AG04450 (cell line): ENCODE measurements at places on chromosomes 12 and 14.

- DNase-seq, result no peak
These were observed 154.2 kb upstream of the MYL2 start for GRCh38 chr12:111074559-111074958.

- no peak for DNase-seq
These were observed 703 bp downstream of the TMED10 start for GRCh38 chr14:75175677-75176141.

DNA sequence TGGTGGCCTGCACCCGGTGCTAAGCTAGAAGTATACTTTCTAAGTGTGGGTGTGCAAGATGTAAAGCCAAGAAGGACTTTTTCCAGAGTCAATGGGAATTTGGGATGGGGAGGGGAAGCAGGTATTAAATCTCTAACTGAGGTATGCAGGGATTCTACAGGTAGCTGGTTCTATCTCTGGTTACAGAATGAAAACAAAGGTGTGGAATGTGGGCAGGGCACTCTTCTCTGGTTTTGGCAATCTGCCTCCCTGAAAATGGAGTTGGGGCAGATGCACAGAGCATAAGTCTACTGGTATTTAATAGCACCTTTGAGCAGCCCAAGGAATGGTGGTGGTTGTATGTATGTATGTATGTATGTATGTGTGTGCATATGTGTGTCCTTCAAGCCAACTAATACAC lies 66.7 kb upstream of the PPP1R12A start:
- no peak for DNase-seq

DNA sequence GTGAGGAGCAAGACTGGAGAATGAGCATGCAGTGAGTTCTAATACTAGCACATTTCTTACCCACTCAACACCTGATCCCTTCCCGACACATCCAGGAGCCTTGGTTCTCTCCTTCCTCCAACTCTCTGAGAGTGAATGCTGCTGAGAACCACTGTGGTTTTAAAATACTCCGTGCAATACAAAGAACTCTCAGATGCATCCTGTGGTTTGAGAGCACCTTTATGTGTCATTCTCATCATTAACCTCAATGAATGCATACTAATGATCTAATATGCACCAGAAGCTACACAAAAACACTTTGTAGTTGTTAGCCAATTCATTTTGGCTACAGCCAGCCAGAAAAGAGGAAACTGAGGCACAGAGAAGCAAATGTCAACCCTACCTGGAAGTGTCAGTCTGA lies 87.6 kb downstream of the GALNT8 start:
- no peak for DNase-seq

DNA sequence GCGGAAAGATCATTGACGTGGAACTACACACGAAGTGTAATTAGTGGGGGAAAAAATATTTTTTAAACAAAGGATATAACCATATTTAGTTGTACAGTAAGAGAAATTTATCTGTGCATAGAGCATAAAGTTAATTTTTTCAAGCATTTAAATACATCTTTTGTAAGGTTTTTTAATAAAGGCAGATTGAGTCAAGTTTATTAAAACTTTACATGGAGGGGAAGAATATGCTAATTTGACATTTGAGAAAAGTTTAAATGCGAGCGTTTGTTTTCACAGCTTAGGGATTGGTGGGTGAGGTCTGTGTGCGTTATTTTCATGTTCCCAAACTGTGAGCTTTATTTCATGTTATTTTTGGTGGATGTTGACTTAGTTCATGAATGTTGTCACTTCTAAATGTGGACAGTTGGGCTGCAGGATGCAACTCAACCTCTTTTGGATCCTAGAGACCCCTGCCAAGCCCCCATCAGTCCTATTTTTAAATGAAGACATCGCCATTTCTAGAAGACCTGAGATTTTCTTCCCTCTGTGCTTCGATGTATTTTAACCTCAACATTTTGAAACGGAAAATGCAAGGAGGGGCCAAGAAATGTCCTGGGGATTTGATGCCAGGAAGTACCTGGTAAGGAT lies 32.3 kb downstream of the BRI3BP start:
- DNase-seq, result no peak

DNA sequence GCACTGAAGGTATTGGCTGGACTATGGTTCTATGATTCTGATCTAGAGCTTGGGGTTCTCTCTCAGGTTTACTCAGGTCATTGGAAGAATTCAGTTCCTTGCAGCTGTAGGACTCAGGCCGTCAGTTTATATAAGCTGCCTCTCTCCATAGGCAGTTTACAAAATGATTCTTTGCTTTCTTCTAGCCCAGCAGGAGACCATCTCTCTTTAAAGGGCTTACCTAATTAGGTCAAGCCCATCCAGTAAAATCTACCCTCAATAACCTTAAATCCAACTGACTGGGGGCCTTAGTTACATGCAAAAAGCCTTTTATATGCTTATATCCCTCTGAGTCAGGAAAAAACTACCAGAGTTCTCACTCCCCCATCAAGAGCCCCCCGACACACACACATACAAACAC lies 80.5 kb upstream of the GARIN6 start:
- DNase-seq, result no peak

GRCh38 chr12:109573914-109574244 lies 285 bp downstream of the MVK start:
- DNase-seq, result no peak

- no peak for DNase-seq
These were observed 1182.7 kb downstream of the AACS start for GRCh38 chr12:126247936-126248335.

DNA sequence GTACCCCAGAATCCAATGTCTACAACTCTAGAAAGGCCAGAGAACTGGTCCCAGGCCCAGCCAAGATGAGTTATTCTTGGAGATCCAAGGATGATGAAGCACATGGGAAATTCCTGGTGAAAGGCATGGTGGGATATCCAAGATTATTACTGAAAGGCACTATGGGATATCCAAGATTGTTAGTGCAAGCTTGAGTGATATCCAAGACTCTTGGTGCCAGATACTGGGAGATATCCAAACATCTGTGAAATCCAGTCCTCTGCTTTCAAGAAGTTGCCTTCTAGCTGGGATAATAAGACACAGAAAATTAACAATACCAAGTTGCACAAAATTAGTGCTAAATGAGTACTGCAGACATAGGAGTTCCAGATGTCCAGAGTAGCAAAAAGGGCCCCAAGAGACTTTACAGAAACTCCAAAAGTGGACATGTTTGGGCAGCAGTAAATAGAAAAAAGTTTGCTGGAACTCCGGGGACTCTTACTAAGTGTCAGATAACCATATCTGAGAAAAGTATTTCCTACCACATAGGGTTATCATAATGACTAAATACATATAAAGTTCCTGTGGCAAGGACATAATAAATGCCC lies 34.6 kb downstream of the PHLDA1 start:
- no peak for DNase-seq

DNA sequence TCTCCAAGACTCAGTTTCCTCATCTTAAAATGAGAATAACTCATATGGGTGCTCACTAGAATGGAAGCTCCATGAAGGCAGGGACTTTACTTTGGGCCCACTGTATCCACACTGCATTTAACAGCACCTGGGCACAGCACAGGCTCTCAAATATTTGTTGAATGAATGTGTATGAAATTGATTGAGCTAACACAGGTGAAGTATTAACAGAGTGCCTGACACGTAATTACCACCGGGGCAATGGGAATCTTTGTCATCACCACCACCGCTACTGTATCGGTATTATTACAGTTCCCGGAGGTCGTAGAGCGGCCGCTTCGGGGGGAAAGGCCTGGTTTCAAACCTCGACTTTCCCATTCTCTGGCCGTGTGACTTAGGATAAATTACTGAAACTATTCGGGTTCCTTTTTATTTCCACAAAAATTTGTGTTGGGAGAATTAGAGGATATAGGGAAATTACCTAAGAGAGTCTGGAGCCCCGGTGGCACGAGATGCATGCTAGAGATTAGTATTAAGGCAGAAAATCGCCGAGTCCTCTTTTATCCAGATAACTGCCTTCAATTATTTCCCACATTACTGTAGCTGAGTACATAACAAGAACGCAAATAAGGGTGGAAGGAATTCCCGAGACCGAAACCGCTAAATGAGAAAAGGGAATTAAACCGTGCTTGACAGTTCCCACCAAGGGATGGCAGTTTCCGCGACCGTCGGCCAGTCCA lies 1.0 kb upstream of the RIC8B start:
- DNase-seq, result no peak

DNA sequence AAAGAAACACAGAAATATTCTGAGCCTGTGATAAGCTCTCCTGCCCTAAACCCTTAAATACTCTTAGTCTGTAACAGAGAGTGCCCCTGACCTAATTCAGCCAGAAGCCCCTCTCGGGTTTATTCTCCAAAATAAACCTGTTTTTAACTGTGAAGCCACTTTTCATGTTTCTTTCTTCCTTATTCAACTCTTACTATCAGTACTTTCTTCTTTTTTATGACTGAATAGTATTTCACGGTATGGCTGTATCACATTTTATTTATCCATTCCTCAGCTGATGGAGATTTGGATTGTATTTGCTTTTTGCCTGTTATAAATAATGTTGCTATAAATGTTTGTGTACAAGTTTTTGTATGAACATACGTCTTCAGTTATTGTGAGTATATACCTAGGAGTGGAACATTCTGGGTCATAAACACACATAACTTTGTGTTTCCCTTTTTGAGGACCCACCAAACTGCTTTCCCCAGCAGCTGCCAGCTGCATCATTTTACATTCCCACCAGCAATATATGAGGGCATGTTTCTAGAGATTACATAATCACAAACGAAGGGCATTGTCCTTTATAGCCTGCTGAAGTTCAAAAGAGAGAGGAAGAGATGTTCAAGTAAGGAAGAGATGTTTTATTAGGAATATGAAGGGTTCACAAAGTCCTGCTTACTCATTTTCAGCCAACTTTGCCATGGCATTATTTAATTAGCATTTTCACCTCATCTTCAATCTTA lies 199.4 kb upstream of the NUDT4 start:
- DNase-seq, result no peak

- no peak for DNase-seq
These were observed 238.5 kb downstream of the CACNA1C start for GRCh38 chr12:2291182-2291832.

GRCh38 chr14:81465507-81466228 lies 65.5 kb upstream of the STON2 start:
- no peak for DNase-seq

GRCh38 chr14:88901189-88901588 lies 76.7 kb downstream of the TTC8 start:
- DNase-seq, result no peak

DNA sequence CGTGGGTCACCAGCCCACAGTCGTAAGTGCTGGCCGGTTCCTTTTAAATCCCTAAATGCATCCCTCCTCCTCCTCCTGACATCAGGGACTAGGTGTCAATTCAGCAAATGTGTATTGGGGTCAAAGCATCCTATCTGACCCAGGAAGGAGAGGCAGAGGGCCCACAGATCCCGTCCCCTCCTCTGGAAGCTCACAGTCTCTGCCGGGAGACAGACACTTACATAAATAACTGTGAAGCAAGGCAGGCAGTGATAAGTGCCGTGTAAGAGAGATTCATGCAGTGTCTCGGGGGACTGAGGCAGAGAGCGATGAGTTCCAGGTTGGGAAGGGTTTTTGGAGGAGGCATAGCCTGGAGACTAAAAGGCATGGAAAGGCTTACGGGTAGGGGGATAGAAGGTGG lies 44.1 kb downstream of the HRK start:
- no peak for DNase-seq

DNA sequence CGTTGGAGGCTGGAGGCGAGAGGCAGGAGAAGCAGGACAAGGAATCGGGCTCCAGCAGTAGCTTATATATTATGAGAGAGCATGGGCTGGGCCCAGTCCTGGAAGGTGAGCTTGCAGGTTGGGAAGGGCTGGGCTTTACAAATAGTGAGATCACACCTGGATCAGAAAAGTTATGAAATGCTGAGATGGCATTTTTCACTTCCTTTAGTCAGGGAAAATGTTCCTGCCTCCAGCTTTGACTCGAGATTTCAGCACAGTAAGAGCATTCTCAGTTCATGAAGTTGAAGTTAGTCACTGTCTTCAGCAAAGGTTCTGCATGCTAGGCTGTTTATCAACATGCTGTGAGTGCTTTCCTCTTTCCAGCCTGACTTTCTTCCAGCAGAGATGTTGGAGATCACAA lies at the start of gene KRT6C:
Gene KRT6C, minus strand, starts transcription at position 38 of the 400 bp plus-strand sequence. CDS start 68 bp downstream, outside the sequence.
- no peak for DNase-seq

DNA sequence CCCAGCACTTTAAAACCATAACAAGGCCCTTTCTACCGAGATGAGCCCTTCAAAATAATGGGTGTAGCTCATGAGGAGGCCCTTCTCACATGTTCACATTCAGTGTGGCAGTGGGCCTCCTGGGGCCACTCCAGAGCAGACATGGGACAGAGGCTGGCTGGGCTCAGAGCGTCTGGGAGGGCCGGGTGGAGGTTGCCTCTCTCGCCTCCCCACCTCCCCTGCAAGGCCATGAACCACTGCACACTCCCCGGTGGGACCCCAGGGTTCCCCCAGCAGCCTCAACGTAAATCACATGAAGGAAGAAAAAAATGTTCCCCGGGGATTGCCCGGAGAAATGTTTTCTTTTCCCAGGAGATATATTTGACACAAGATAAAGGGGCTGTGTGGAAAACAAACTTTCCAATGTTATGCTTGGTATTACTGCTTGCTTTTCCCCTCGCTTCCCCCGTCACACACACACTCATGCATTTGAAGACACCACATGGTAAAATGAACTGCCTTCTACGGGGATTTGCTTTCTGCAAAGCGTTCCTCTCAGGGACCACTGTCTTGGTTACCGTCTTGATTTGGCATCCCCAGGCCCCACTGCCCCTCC lies 190.7 kb upstream of the CCND2 start:
- DNase-seq, result no peak

GRCh38 chr12:58557171-58557570 lies 363.1 kb downstream of the LRIG3 start:
- peak; percentile 45 for DNase-seq

DNA sequence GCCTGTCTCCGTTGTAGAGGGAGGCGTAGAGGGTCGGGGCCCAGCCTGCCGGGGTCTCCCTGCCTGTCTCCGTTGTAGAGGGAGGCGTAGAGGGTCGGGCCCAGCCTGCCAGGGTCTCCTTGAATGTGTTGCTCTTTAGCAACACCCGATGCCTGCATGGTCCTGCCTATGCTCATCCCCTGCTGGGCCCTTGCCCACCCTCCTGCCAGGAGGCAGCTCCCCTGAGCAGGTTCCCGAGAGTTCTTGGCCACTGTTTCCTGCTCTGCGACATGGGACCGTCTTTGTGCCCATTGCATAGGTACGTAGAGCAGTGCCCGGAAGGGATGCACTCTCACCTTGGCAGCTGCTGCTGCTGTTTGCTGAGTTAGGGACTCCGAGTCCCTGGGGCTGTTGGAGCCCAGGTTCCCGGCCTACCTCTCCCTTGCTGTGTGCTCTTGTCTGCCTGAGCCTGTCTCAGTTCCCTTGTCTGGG lies 3.3 kb downstream of the KIF26A start:
- no peak for DNase-seq
